DMS79 (cell line): ENCODE measurements at places on chromosomes 13 and 19.

GRCh38 chr13:114279758-114280355 is 1.5 kb upstream of the UPF3A start:
- no peak for DNase-seq

GRCh38 chr13:99311748-99312492 is 4.7 kb upstream of the GPR183 start:
- no peak for DNase-seq

- DNase-seq = no peak
Observed at GRCh38 chr19:49738268-49738667, 24.8 kb downstream of the TSKS start.

DNA sequence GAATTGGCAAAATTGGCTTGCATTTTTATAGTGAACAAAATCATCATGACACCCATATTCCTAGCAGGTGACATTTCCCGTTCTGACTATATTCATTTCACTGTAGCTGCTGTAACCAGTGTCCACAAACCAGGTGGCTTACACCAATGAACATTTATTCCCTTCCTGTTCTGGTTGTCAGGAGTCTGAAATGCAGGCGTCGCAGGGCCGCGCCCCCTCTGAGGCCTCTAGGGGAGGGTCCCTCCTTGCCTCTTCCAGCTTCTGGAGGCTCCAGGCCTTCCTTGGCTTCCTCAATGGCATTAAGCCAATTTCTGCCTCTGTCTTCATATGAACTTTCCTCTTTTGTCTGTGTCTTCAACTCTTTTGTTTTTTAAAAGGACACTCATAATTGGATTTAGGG is 6.5 kb upstream of the RLN3 start:
- DNase-seq = no peak

DNA sequence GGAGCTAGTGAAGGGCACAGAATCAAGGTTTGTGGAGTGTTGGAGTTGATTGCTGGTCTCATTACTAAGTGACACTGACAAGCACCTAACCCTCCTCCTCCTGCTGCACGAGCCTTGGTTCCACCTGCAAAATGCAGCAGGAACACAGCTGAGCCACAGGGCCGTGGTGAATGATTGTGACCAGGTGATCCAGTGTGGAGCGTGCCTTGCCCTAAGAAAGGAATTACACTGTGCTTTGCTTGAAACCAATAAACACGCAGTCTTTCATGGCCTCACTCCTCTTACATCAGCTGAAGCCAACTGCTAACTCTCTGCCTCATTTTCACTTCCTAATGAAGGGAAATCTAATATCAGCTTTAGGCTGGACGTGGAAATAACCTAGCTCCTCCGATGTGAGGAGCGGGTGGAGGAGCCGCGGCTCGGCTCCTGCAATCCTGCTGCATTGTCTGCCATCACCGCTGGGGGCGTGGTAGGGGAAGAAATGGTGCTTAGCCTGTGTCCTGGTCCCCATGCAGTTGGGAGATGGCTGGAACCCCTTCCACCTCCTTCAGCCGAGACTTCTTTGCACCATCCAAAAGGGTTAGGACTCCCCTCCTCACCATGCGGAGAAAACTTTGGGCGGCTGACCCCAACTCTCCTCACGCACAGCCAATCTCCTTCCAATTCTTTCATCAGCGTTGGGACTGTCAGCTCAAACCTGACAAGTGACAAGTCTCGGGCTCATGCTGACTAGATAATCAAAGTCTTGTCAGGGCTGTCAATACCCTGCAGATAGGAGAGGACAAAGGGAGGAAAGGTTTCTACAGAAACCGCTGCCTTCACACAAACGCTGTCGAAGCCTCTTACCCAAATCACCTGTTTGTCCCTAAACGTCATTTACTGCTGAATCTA is 427.9 kb downstream of the ZNF536 start:
- no peak for DNase-seq
